ENCODE measurements at places on chromosomes 12 and 14. TPM values are rescaled to one million over a fixed set of nuclear protein-coding genes. Genes with fewer than 3 reads are reported as not detected.
A peak's percentile ranks its signal among the peaks of the same experiment; 100 is the strongest.

ZC2HC1C gene
- polyA plus RNA-seq, result 11.9 TPM

DNA sequence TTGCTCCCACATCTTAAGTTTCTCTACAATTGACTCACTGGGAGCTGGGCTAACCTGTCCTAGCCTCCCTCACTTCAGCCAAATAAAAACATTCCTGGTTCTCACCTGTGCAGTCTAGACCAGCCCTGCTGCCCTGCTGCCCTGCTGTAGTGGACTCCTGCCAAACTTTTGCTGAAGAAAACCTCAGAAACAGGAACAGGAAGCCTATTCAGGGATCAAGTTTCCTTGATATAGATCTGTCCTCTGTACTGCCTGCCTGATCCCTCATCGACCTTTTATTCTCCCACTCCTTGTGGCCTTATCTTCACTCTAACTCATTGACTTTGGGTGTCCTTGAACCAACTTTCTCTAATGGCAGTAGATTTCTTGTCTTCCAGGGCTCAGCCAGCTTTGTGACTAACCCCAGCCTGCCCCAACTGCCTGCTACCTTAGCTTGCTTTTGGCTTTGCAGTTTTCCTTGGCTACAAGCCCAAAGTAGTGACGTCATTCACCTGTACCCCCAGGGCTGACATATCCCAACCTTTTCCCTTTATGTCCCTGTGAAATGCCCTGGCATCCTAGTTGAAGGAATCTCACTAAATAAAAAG, 234.8 kb downstream of the DUSP6 start:
- no peak overlapping the region for H3K27ac ChIP-seq
- DNase-seq, result peak; percentile 73
- no peaks in the 10 kb centered on the region for H3K27me3 ChIP-seq
- no peaks in the 10 kb centered on the region for H3K36me3 ChIP-seq
- H3K4me1 ChIP-seq, result no peaks in the 10 kb centered on the region

RFX4 gene
- polyA plus RNA-seq, result 0.05 TPM

NOVA1 gene
- polyA plus RNA-seq, result 6.0 TPM

GRCh38 chr12:65741656-65742017, 82.6 kb upstream of the HMGA2 start:
- no peaks in the 10 kb centered on the region for H3K4me1 ChIP-seq
- peak overlapping the region; percentile 57 for H3K4me3 ChIP-seq
- DNase-seq, result no peak
- no peak overlapping the region for H3K27ac ChIP-seq
- H3K36me3 ChIP-seq, result no peaks in the 10 kb centered on the region
- H3K27me3 ChIP-seq, result no peaks in the 10 kb centered on the region

GRCh38 chr14:100471441-100472093, 115.7 kb downstream of the BEGAIN start:
- no peaks in the 10 kb centered on the region for H3K27me3 ChIP-seq
- DNase-seq, result peak; percentile 56
- H3K4me3 ChIP-seq, result no peak overlapping the region
- peaks cover 10% of the 10 kb centered on the region for H3K4me1 ChIP-seq
- no peaks in the 10 kb centered on the region for H3K36me3 ChIP-seq
- H3K27ac ChIP-seq, result peak overlapping the region; percentile 41

GRCh38 chr12:110708917-110709316, 20.0 kb upstream of the HVCN1 start:
- H3K27me3 ChIP-seq, result no peaks in the 10 kb centered on the region
- H3K27ac ChIP-seq, result no peak overlapping the region
- no peak overlapping the region for H3K4me3 ChIP-seq

DNA sequence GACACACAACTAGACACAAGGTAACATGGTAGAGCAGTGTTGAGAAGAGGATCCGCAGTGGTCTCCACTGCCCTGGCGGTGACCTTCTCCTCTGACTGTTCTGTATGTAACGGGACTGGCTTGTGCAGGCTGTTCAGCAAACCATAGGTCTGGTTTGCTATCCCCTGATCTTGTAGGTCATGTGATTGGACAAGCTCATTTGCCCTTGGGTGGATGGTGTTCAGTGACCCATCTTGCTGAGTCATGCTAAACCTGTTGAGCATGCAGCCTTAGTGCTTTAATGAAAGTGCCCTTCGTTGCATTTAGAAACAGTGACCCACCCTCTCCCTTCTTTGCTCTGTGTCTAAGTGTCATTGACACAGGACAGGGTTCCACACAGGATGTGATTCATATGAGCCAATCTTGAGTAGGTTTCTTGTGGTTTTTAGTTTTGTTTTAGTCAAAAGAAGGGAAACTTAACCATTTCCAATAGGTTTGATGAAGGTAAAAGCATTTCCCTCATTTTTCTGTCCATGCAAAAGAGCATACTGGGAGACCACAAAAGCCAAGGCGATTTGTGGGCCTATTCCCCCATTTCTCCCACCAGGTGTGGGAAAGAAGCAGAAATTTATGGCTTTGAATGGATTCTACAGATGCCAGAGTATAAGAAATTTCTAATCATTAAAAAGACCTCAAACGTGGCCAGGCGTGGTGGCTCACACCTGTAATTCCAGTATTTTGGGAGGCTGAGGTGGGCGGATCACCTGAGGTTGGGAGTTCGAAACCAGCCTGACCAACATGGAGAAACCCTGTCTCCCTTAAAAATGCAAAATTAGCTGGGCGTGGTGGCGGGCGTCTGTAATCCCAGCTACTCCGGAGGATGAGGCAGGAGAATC, 32.6 kb upstream of the HIF1A start:
- peaks cover 12% of the 10 kb centered on the region for H3K4me1 ChIP-seq
- no peak overlapping the region for H3K4me3 ChIP-seq
- DNase-seq, result peak; percentile 8
- H3K36me3 ChIP-seq, result no peaks in the 10 kb centered on the region
- H3K27ac ChIP-seq, result no peak overlapping the region
- no peaks in the 10 kb centered on the region for H3K27me3 ChIP-seq

CCDC38 gene
- 0.05 TPM for polyA plus RNA-seq

DTX1 gene
- 6.1 TPM for polyA plus RNA-seq

DAO gene
- polyA plus RNA-seq, result not detected

GRCh38 chr14:56854325-56854724, 44.0 kb upstream of the OTX2 start:
- H3K4me3 ChIP-seq, result no peak overlapping the region
- H3K4me1 ChIP-seq, result no peaks in the 10 kb centered on the region
- H3K27ac ChIP-seq, result no peak overlapping the region
- DNase-seq, result no peak
- H3K27me3 ChIP-seq, result no peaks in the 10 kb centered on the region

- no peaks in the 10 kb centered on the region for H3K4me1 ChIP-seq
- peak overlapping the region; percentile 48 for H3K4me3 ChIP-seq
- DNase-seq, result no peak
- H3K36me3 ChIP-seq, result no peaks in the 10 kb centered on the region
Measured at GRCh38 chr14:23183158-23183470, 346 bp downstream of the SLC7A8 start.

DNA sequence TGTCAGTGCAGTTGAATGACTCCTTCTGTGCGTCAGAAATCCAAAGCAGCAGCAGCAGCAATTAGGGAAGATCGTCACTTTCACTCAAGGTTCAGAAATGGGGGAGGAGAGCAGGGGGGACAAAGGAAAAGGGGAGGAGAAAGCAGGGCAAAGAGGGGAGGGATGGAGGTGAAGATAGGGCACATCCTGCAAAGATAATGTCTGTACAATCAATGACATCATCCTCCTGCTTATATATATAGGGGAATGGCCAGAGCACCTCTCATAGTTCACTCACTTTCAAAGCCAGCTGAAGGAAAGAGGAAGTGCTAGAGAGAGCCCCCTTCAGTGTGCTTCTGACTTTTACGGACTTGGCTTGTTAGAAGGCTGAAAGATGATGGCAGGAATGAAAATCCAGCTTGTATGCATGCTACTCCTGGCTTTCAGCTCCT, at the start of gene NTS:
NTS (plus strand) TSS at position 265 of the 431 bp plus-strand sequence; CDS start at position 374, 109 bp downstream.
- H3K4me1 ChIP-seq, result no peaks in the 10 kb centered on the region
- no peak within 1 kb of the TSS for H3K27ac ChIP-seq
- H3K36me3 ChIP-seq, result no peaks in the 10 kb centered on the region
- no peak within 1 kb of the TSS for H3K4me3 ChIP-seq
- DNase-seq, result no peak

LRTM2 gene
- not detected for polyA plus RNA-seq

DNA sequence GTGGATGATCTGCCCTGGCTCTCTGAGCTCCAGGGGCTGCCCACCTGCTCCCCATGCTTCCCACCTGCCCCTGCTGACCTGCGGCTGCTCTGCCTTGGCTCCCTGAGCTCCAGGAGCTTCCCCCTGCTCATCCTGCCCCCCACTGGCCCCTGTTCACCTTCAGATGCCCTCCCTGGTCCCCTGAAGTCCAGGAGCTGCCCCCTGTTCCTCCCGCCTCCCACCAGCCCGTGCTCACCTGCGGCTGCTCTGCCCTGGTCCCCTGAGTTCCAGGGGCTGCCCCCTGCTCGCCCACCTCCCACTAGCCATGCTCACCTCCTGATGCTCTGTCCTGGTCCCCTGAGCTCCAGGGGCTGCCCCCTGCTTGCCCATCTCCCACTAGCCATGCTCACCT, 219.7 kb downstream of the TMEM121 start:
- no peaks in the 10 kb centered on the region for H3K27me3 ChIP-seq
- no peaks in the 10 kb centered on the region for H3K4me1 ChIP-seq

DNA sequence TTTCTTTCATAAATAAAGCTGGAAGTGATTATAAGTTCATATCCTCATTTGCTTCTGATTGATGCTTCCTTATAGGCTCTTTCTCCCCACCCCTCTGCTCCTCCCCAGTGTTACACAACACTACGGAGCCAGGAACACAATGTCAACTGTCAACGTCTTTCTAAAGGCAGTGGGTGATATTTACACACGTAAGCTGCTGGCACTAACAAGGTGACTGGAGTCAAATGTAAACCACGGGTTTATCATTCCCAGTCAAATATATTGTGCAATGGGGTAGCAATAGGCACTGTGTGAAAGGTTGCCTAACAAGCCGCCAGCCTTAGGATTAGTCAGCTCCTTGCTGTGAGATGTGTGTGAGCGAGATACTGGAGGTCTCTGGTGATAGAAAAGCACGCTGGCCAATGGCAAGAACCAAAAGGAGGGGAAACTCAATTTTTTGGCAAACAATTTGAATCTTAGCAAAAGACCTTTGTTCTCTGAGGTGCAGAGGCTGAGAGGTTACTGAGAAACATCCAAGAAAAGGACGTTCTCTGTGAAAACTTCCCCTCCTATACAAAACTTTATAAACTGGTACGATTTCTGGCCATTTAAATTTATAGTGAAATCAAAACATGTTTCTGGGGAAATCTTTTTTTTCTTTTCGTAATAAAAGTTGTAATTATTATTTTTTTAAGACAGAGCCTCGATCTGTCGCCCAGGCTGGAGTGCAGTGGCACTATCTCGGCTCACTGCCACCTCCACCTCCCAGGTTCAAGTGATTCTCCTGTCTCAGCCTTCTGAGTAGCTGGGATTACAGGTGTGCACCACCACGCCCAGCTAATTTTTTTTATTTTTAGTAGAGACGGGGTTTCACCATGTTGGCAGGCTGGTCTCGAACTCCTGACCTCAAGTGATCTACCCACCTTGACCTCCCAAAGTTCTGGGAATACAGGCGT, 22.3 kb upstream of the HECTD1 start:
- H3K4me3 ChIP-seq, result no peak overlapping the region
- no peaks in the 10 kb centered on the region for H3K36me3 ChIP-seq
- no peaks in the 10 kb centered on the region for H3K27me3 ChIP-seq

- H3K27me3 ChIP-seq, result no peaks in the 10 kb centered on the region
- no peak overlapping the region for H3K27ac ChIP-seq
- H3K4me3 ChIP-seq, result no peak overlapping the region
- no peak for DNase-seq
- H3K36me3 ChIP-seq, result no peaks in the 10 kb centered on the region
- no peaks in the 10 kb centered on the region for H3K4me1 ChIP-seq
Measured at GRCh38 chr12:42636993-42637392, 47.4 kb upstream of the PRICKLE1 start.

DNA sequence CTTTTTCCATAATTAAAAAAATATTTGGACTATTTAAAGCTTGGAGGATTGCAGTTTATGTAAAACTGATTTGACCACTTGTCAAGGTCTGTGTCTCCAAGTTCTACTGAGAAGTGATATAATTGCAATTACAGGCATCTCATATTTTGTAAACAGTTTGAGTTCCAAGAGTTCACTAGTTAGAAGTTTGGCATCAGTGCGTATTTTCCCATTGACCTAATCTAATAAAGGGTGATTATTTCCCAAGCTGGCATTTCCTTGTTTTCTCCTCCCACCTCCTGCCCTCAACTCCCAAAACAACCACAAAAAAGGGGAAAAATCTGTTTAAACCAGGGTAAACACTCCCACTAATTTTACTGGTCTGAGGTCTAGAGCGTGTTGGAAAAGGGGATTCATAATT, 3.0 kb upstream of the MYF6 start:
- H3K27ac ChIP-seq, result no peak overlapping the region
- no peaks in the 10 kb centered on the region for H3K27me3 ChIP-seq
- H3K4me1 ChIP-seq, result no peaks in the 10 kb centered on the region
- H3K4me3 ChIP-seq, result no peak overlapping the region

GRCh38 chr14:25394356-25394755, 344.4 kb upstream of the STXBP6 start:
- H3K27ac ChIP-seq, result no peak overlapping the region
- no peaks in the 10 kb centered on the region for H3K4me1 ChIP-seq
- no peaks in the 10 kb centered on the region for H3K36me3 ChIP-seq
- no peaks in the 10 kb centered on the region for H3K27me3 ChIP-seq

GRCh38 chr12:65229441-65229840, 49.0 kb upstream of the MSRB3 start:
- no peaks in the 10 kb centered on the region for H3K36me3 ChIP-seq
- DNase-seq, result no peak
- H3K27ac ChIP-seq, result no peak overlapping the region
- H3K4me1 ChIP-seq, result no peaks in the 10 kb centered on the region
- H3K27me3 ChIP-seq, result no peaks in the 10 kb centered on the region
- H3K4me3 ChIP-seq, result no peak overlapping the region

- no peaks in the 10 kb centered on the region for H3K36me3 ChIP-seq
- no peak for DNase-seq
- no peak overlapping the region for H3K27ac ChIP-seq
Measured at GRCh38 chr14:26841326-26841725, 243.5 kb upstream of the NOVA1 start.

GRCh38 chr12:129532707-129533499, 370.9 kb downstream of the TMEM132D start:
- DNase-seq, result no peak
- H3K4me1 ChIP-seq, result no peaks in the 10 kb centered on the region
- H3K4me3 ChIP-seq, result no peak overlapping the region
- H3K36me3 ChIP-seq, result no peaks in the 10 kb centered on the region

GRCh38 chr12:96368233-96368632, 32.0 kb downstream of the CDK17 start:
- peaks cover 14% of the 10 kb centered on the region for H3K4me1 ChIP-seq
- no peaks in the 10 kb centered on the region for H3K36me3 ChIP-seq
- no peak for DNase-seq

Measured in pancreas (tissue), 10 donors.